HFF-Myc (cell line): ENCODE measurements at places on chromosomes 1 and 21.

DNA sequence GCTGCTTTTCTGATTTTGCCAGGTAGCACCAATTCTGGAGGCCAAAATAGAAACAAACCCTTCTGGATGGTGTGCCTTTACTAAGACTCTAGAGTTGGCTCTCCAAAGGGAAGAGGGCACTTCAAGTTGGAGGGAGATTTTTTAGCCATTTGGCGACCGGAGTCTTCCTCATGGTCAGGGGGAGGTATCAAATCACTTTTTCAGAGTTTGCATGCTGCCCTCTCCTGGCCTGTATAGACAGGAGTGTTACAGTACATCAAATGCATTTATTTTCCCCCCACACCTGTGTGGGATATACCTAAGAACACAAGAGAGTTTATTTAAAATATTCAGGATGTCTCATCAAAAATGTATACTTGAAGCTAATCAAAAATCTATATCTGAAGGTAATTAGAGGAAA lies 3.2 kb downstream of the GREM2 start:
- no peak for DNase-seq

DNA sequence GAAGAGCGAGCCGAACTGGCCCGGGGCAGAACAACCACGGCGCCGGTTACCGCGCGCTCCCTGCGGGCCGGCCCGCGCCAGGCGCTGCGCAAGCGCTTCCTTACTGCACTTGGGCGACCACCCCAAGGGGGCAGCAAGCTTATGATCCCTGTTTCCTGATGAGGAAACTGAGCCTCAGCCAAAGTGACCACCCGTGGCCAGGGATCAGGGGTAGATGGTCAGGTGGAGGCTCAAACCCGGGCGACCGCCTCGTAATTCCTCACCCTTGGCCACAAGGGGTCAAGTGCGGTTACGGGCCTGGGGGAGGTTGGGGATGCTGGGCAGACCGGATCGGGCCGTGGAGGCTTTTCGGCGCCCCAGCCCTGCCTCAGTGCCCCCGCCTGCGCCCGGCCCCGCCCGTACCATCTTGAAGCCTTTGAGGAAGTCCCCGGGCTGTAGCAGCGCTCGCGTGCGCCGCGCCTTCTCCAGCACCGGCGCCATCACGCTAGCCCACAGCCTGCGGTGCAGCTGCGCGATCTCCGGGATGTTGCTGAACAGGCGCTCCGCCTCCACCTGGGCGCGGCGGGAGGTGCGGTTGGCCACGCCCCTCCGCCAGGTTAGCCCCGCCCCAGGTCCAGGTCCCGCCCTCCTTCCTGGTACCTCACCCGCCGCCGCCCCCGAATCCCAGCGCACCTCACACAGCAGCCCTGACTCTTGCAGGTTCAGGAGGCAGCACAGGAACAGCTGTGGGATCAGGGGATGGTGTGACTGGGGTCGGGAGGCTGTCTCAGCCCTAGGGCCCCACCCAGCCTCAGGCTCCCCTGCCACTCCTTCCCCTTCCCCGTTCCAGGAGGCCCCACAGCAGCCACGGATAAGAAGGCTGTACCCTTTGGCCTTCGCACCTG lies 5.4 kb upstream of the TNFRSF25 start:
- DNase-seq: no peak

GRCh38 chr1:29547300-29547699 lies 311.0 kb downstream of the PTPRU start:
- no peak for DNase-seq

GRCh38 chr1:201947697-201948008 lies 1.3 kb upstream of the LMOD1 start:
- no peak for DNase-seq
